ENCODE measurements at places on chromosomes 16 and 17.
A peak's percentile ranks its signal among the peaks of the same experiment; 100 is the strongest.

- DNase-seq = no peak
Observed at GRCh38 chr16:441447-441846, 16.0 kb downstream of the RAB11FIP3 start.

GRCh38 chr16:47046726-47047523 lies 73.5 kb upstream of the DNAJA2 start:
- no peak for DNase-seq

GRCh38 chr17:81508639-81509206 lies 3.9 kb downstream of the ACTG1 start:
- no peak for DNase-seq

GRCh38 chr17:65515959-65516948 lies 45.2 kb downstream of the AXIN2 start:
- DNase-seq = no peak

DNA sequence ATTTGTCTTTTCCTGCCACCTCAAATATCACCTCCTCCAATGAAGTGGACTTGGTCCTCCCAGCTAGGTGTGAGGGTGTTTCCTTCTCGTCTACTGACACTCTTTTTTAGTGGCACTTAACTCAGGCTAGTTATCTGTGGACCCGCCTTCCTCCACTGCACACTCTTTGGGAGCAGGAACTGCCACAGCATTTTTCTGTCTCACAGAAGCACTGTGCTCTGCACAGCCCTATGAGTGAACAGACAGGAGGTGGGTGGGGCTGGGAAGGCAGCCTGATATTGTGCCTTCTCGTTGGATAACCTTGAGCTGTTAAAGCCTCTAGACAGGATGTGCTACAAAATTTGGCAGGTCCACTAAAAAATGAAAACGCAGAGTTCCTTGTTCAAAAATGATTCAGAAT lies 31.9 kb upstream of the HOXB13 start:
- no peak for DNase-seq

DNA sequence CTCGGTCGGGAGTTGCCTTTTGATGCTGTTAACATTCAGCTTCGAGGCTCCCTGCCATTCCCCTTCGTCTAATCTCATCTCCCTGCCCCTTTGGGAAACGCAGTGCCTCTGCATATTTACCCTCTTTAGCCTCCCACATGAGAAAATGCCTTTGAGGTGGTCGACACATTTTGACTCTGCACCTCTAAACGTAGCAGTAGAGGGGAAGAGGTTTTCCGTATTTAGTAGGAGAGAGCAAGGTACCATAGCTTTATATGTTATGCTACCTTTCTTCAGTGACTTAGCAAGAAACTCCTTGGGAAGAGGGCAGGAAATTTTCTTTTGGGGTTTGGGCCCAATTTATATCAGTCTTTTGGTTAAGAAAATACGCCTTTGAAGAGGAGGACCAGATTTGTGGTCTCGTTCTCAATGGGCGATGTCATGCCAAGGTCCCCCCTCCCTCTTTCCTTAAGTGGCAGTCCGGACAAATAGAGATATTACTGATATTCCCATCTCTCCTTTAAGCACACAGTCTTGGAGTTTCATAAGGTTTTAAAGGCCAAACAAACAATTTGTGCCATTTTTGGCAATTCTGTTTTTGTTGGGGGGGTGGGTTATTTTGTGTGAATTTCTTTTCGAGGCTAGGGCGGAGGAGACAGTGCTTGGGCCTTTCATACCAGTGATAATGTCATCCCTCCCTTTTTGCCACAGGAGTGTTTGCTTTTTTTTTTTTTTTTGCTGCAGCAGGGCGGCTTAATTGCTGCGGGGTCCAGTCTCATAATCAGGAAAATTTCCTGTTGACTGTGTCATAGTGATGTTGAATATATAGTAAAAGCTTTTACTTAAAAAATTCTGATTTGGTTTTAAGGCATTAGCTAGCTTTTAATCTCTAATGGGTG lies 1.5 kb downstream of the PAFAH1B1 start:
- DNase-seq = no peak

DNA sequence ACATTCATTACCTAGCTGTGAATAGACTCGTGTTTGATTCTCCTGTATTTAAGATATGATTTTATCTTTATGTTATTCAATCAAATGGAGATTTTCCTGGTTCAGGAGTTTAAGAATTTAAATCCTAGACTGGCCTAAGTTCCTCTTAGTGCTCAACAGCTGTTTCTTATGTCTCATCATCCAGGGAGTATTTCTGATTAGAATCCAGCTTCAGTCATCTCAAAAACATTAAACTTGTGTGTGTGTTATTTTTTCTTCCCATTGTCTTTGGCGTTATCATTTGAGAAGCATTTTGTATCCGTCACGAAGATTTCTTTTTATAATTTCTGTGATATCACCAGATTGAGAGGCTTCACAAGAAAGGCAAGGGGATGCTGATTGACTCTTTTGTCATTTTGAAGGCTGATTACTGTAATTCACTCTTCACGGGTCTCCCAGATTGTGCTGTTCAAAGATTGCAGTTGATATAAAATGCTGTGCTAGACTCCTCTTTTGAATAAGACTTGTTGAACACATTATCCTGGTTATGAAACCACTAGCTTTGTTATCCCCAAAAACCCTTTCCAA lies 204.8 kb downstream of the CDH8 start:
- no peak for DNase-seq

- no peak for DNase-seq
Observed at GRCh38 chr16:27363246-27363632, 38.7 kb upstream of the IL21R start.

GRCh38 chr16:46777804-46778203 lies 29.7 kb upstream of the MYLK3 start:
- DNase-seq = no peak

GRCh38 chr17:64196601-64197000 lies 66.5 kb downstream of the TEX2 start:
- no peak for DNase-seq

DNA sequence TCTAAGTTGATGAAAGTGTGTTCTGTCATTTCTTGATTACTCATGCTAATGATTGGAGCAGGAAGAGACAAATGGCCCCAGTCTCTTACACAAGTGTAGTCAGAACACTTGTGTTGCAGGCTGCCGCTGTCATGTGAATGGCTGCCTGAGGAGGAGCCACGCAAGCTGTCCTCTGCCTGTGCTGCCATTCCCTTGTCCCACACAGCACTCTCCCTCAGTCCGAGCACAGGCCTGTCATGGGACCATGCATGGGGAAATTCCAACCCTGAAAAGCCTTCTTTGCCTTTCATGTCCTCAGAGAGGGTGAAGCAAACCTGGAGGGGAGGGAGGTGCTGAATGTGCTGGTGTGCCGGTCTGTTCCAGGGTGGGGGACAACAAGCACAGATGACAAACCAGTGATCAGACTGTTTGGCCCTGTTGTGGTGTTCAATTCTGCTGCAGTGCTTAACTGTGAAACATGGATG lies 109.4 kb downstream of the MRTFB start:
- no peak for DNase-seq

DNA sequence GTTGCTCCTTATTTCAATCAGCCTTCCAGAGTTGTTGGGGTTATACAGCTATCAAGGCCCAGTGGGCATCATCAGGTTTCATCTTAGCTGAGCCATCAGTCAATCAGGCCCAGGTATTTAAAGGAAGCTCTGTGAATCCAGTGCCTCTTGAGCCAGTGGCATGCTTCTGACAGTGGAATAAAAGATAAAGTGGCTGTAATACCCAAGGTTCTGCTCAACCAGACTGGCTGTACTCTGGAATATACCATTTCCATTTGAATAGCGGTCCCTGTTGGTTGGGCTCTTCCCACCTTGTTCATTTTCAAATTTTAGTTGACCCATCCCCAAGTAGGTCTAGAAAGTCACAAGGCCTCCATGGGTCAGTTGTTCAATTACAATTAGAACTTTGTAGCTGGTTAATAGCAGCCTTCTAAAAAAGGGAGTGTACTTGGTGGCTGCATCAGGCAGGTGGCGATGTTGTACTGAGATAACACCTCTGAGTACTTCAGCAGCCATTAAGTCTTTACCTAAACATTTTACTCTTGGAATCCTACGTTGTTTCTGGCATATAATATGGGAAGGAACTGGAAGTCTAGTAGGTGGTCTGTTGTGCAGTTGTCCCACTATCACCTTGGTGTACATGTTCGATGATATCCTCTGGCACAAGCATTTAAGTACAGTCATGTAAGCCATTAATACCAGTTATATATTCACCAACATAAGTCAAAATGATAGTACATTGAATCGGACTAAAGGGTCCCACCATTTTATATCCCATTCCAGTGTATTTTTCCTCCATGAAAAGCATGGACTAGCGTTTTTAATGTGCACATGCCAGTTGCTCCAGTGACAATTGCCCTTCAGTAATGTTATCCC lies 294.1 kb downstream of the BCAS3 start:
- DNase-seq = peak; percentile 37

- no peak for DNase-seq
Observed at GRCh38 chr17:47816111-47816735, 5.4 kb downstream of the OSBPL7 start.

GRCh38 chr16:1687427-1688316 lies 9.6 kb downstream of the JPT2 start:
- DNase-seq = no peak

GRCh38 chr17:64254755-64255154 lies 8.3 kb downstream of the TEX2 start:
- DNase-seq = no peak

DNA sequence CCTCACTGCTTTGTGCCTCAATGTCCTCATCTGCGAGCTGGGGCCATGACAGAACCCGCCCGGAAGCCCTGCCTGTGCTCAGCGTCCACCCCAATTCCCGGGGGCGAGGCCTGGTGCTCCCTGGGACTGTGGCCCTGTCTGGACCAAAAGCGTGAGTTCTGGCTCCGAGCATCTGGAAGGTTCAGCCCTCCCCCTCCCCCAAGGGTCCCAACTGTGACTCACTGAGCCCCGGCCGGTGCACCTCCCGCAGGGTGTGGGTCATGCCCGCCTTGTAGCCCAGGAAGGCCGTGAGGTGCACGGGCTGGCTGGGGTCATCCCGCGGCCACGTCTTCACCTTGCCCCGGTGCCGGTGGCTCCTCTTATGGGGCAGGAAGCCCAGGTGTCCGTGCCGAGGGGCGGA lies 755 bp downstream of the RPL3L start:
- no peak for DNase-seq

GRCh38 chr16:66562986-66563385 lies 3.3 kb upstream of the CMTM1 start:
- no peak for DNase-seq

DNA sequence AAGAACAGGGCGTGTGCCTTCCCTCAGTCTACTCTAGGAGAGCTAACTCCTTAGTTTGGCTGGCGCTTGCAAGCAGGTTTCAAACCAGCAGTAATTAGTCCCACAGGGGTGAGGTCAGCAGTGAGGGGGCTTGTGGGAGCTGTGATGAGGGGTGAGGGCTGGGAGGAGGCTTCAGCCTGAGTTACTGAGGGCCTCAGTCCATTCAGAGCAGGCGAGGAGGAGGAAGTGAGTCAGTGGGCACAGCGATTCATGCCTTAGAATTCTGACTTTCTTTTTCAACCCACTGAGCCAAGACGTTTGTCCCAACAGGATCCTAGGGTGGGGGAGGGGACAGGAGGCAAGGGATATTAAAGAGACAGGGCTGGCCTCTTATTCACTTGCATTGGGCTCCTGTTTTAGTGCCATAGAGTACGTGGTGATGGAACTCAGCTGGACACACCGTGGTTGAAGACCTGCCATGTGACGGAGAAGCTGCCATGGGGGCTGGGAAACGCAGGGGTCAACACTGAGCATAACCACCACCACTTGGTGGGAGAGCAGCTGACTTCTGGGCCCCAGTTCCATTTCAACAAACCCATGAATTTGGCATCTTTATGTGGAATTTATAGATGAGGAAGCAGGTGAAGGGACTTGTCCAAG lies 8.3 kb upstream of the ITGA3 start:
- no peak for DNase-seq

GRCh38 chr17:27564463-27564862 lies 66.5 kb upstream of the LGALS9 start:
- no peak for DNase-seq

DNA sequence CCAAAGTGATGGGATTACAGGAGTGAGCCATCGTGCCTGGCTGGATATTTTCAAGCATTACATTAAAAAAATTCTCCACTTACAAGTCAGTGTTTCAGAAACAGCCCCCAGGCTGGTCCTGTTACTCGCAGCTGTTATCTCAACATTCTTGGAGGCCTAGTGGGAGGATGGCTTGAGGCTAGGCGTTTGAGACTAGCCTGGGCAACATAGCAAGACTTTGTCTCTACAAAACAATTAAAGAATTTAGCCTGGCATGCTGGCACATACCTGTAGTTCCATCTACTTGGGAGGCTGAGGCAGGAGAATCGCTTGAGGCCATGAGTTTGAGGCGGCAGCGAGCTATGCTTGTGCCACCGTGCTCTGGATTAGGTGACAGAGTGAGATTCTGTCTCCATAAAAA lies 26.5 kb upstream of the SPNS3 start:
- DNase-seq = no peak

- no peak for DNase-seq
Observed at GRCh38 chr16:79229361-79229760, 371.2 kb downstream of the MAF start.
